ENCODE measurements at places on chromosomes 16 and 17. TPM values are rescaled to one million over a fixed set of nuclear protein-coding genes. Genes with fewer than 3 reads are reported as not detected.

Gene CHRNE
- total RNA-seq, result 0.76 TPM

Gene KRTAP17-1
- total RNA-seq, result not detected

Gene FA2H
- 0.34 TPM for total RNA-seq

Gene GJC1
- 22.7 TPM for total RNA-seq

Gene ATP6V0C
- 126 TPM for total RNA-seq

Gene NECAB2
- not detected for total RNA-seq

Gene B4GALNT2
- not detected for total RNA-seq

Gene OTOA
- 0.06 TPM for total RNA-seq

Gene RHBDL3
- total RNA-seq, result not detected

Gene SLC12A3
- not detected for total RNA-seq

Gene GSE1
- 30.5 TPM for total RNA-seq

Gene ZNF23
- 6.7 TPM for total RNA-seq

Gene FSCN2
- 0.64 TPM for total RNA-seq

Gene HYDIN
- not detected for total RNA-seq

Gene NPB
- total RNA-seq, result 1.9 TPM

Gene PRKCB
- not detected for total RNA-seq

Gene HS3ST3B1
- total RNA-seq, result 9.4 TPM

Gene PRAC2
- total RNA-seq, result not detected

Gene SEPTIN12
- not detected for total RNA-seq

Gene SYT17
- total RNA-seq, result 5.8 TPM

Gene IGF2BP1
- total RNA-seq, result 21.9 TPM

Gene C16orf74
- total RNA-seq, result 22.8 TPM

Gene CORO6
- total RNA-seq, result 13.0 TPM

Gene FAM117A
- 4.0 TPM for total RNA-seq

Gene OR4D1
- not detected for total RNA-seq

Gene EVPLL
- total RNA-seq, result not detected

Gene CACNG5
- total RNA-seq, result not detected

Gene SHISA9
- 1.8 TPM for total RNA-seq

Gene CWC25
- total RNA-seq, result 15.8 TPM

Gene MFSD11
- total RNA-seq, result 35.6 TPM

Gene KRT24
- not detected for total RNA-seq

Gene NPIPB2
- 2.4 TPM for total RNA-seq

Gene SBK1
- 0.23 TPM for total RNA-seq

Gene KRT33A
- total RNA-seq, result not detected

Gene SKAP1
- 0.99 TPM for total RNA-seq

Gene HSD11B2
- not detected for total RNA-seq

Gene PMFBP1
- total RNA-seq, result not detected

Gene ZPBP2
- total RNA-seq, result not detected

Gene GNG13
- total RNA-seq, result not detected

Gene MARF1
- total RNA-seq, result 19.1 TPM

Gene IKZF3
- not detected for total RNA-seq

Gene CASKIN1
- 0.18 TPM for total RNA-seq

Gene TNS4
- not detected for total RNA-seq

Gene SPEM1
- not detected for total RNA-seq

Gene NPIPA5
- total RNA-seq, result 10.2 TPM

Gene PROCA1
- not detected for total RNA-seq

Gene C17orf78
- not detected for total RNA-seq
